NCI-H446 (cell line): ENCODE measurements at places on chromosomes 2 and 18.

- DNase-seq = no peak
Observed at GRCh38 chr2:192196421-192197194, 1.9 kb upstream of the TMEFF2 start.

GRCh38 chr18:13284330-13285027 is 65.9 kb downstream of the LDLRAD4 start:
- DNase-seq = no peak

GRCh38 chr2:201942531-201942930 is 91.1 kb upstream of the FZD7 start:
- DNase-seq = no peak

DNA sequence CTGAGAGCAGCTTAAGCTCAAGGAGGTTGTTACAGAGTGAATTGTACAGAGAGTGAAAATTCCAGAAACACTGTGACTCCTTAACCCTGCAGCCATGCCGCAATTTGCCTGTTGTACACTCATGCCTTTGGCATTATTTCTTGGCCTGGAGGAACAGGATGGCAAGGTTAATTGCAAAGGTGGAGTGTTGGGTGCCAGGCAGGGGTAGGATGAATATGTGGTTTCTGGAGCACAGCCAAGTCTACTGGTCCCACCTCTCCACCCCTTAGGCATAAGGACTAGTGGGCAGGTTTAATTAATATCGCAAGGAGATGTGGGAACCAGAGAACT is 250.2 kb downstream of the LRRTM1 start:
- no peak for DNase-seq

DNA sequence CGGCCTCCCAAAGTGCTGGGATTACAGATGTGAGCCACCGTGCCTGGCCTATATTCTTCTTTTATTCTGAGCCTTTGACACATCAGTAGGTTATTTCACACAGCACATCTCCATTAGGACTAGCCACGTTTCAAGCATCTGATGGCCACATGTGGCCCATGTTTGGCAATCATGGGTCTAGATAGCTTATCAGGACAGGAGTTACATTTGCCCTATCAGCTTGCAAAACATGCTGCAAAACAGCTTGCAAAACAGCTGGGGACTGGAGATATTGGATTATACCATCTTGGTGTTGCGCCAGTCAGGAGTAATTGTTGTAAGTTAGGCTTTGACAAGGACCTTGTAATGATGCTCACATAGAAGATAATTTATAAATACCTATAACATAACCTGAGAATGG is 94.9 kb downstream of the GBX2 start:
- DNase-seq = no peak

- DNase-seq = peak; percentile 73
Observed at GRCh38 chr2:23532391-23533337, 147.7 kb downstream of the KLHL29 start.

- no peak for DNase-seq
Observed at GRCh38 chr2:48114256-48114655, 208.0 kb upstream of the FBXO11 start.

DNA sequence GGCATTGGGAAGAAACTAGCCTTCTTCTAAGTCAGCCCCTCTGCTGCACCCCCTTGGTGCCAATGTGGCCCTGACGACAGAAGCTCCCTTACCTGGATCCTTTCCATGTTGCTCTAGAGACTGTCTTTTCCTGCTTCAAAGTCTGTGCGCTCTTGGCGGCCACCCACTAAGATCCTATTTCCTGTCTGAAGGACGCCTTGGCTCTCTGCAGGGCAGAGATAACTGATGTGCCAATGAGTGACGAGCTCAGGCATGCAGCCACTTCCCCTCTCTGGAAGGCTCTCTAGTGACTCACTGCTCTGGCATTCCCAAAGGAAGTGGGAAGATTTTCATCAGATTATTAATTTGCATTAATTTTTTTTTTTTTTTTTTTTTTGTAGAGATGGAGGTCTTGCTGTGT is 273.5 kb downstream of the CDH20 start:
- DNase-seq = peak; percentile 96

DNA sequence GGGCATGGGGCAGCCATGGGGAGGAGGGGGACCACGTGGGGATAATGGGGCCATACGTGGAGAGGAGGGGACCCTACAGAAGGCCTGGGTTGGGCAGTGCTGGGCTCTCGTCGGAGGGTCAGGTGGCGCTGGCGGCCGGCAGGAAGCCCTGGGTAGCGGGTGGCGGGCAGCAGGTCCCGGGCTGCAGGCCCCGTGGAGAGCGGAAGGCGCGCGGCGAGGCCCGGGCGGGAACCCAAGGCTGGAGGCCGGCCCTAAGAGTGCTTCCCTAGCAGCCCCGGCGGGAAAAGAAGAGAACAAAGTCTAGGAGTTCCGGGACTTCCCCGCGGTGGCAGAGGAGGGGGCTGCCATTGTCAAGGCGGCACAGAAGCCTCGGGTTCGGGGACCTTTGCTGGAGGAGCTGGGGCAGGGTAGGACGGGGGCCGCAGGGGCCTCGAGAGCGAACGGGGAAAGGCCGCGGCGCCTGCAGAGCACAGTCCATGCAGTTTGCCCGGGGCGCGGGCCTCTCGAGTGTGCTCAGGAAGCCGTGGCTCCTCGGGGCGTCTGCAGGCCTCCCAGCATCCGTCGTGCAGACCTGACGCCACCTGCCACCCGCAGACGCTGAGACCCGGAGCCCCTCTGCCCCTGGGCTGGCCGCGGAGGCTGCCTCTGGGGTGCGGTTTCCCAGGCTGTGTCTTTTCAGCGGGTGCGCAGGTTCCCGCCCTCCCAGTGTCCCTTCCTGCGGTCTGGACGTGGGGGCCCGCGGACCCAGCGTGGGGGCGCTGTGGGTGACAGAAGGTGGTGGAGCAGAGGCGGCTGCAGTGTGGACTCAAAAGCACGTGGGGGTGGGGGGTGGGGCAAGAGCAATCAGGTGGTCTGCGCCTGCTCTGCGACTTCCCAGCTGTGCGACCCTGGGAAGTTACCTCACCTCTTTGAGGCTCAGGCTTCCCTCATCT is 19.4 kb upstream of the NCL start:
- DNase-seq = no peak

DNA sequence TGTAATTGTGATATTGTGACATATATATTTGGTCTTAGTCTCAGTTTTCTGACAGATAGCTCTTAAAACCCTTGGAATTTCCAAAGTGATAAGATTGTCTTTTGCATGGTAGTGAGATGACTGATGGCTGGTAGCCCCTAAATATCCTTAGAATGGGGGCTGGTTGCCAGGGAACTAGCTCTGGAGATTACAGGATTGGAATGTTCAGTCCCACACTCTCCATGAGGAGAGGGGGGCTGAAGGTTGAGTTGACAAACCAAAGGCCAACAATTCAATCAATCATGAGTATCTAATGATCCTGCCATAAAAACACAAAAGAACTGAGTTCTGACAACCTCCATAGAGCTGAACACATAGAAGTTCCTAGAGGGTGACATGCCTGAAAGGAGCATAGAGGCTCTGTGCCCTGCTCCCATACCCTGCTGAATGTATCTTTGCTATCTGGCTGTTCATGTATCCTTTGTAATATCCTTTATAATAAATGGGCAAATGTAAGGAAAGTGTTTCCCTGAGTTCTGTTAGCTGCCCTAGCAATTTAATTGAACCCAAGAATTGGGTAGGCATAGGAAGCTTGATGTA is 1680.3 kb upstream of the PIK3C3 start:
- no peak for DNase-seq

GRCh38 chr2:190060626-190061025 is 1.9 kb downstream of the MSTN start:
- no peak for DNase-seq

DNA sequence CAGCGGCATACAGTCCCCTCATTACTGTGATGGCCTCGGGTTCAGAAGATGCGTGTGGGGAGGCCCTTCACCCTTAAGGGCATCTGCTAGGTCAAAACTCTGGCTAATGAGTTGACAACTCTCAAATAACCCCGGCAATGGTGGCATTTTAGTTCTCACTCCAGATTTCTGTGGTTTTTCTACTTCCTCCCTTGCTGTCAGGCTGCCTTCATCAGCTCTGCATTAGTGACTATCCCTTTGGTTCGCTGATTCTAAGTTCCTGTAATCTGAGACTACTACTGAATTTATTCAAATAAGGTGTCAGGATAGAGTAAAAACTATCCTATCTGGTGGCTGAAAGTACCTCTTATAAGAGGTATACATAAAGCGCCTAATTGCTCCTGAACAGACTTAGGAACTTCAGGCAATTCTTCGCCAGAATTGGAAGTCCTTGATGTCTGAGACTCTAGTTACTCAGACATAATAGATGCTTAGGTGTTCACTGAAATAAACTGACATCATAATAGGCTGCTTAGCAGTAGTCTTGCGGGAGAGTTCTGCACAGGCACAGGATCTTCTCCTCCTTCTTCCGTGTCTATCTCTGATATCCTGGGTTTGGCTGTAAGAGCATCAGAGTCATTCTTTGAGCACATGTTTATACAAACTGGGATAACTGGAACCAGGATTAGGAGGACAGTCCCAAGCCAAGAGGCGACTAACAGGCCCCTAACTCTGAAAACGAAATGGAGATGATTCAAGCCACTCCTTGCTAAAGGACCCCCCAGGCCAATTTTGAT is 194.5 kb downstream of the DNER start:
- DNase-seq = no peak

DNA sequence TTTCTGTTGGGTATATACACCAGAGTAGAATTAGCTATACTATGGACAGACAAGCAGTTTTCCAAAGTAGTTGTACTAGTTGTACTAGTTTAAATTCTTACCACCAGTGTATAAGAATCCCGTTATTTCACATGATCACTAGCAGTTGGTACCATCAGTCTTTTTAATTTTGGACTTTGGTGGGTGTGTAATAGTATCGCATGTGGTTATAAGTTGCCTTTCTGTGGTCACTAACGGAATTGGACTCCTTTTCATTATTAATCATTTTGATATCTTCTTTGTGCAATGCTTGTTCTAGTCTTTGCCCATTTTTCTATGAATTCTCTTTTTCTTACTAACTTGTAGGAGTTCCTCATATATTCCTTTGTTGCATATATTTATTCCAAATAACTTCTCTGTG is 89.8 kb downstream of the ASXL2 start:
- DNase-seq = no peak

DNA sequence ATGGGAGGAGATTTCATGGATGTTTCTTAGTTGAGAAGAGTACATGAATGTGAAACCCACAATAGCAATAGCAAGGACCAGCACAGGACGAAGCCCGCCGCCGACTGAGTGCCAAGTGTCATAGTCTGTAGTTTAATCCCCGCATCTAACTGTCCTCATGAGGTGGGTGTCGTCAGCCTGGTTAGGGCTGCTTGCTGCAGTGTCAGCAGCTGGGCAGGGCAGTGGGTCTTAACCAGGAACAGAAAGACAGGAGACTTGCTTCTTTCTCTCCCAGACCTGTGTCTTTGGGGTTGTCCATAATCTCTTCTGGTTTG is 146.6 kb downstream of the VAPA start:
- DNase-seq = no peak

DNA sequence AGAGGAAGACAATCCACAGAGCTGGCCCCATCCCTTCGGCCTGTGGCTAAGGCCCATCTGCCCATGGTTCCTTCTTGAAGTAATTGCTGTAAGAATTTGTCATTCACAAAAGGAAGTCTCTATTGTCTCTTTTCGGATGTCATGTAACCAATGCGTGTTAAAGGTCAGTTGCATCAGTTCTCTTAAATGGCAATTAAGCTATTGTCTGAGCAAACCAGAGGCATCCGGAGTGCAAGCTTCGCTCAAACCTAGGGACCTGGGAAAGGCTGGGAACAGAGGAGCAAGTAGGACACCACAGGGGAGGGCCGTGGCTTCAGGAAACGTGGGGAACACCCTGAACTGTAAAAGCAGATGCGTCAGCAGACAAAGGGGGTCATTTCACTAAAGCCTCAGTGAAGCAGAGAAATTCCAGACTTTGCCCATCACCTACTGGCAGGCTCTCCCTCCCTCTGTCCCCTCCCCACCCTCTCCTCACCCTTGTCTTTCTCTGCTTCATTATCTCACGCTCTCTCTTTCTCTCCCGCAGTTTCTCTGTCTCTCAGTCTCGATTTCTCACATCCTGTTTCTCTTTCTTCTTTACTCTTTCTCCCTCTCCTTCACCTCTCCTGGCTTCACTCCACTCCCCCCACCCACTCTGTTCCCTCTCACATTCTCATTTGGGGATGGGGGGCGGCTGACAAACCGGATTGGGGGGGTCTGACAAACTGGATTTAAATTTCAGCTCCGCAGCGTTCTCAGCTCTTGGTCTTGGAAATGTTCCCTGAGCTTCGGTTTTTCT is 204.6 kb upstream of the TNP1 start:
- DNase-seq = no peak

DNA sequence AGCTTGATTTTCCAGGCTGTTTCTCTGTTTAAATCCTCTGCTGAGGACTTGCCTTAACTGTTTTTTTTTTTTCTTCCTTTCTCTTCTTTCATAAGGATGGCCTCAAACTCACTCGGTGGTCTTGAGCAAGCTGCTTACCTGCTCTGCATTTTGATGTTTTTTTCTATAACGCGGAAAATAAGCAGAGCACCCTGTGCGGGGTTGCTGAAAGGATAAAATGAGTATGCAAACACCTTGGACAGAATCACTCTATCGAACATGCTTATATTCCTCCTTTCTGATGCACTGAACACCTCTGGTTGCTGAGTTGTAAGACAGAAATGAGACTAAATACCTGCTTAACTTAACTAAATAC is 41.1 kb upstream of the DSC1 start:
- no peak for DNase-seq

- peak; percentile 14 for DNase-seq
Observed at GRCh38 chr2:176136374-176137251, 7.1 kb downstream of the HOXD8 start.
